Mesothelial cell of epicardium (in vitro differentiated cells): ENCODE measurements at places on chromosomes 12 and 14. TPM values are rescaled to one million over a fixed set of nuclear protein-coding genes. Genes with fewer than 3 reads are reported as not detected.

The CNTN1 gene
- 17.8 to 22.4 TPM (median 20.7 TPM) in 3 replicates for total RNA-seq

The NOS1 gene
- 0.80 to 0.95 TPM (median 0.84 TPM) in 3 replicates for total RNA-seq

The OR4K13 gene
- not detected in 3 replicates for total RNA-seq

The BHLHE41 gene
- 5.7 to 9.6 TPM (median 9.2 TPM) in 3 replicates for total RNA-seq

The C12orf50 gene
- total RNA-seq = 0.07 to 0.22 TPM (median 0.13 TPM) in 3 replicates

The CCND2 gene
- 393 to 412 TPM (median 404 TPM) in 3 replicates for total RNA-seq

The RNU4-1 gene
- total RNA-seq = 5,196 to 5,477 TPM (median 5,368 TPM) in 3 replicates

The CLEC2A gene
- total RNA-seq = 0.29 TPM in 1 of 3 replicates, not detected in the others

The NID2 gene
- 103 to 124 TPM (median 120 TPM) in 3 replicates for total RNA-seq

The FOXN4 gene
- 0.11 TPM in 1 of 3 replicates, not detected in the others for total RNA-seq

The ALG10 gene
- 13.7 to 15.1 TPM (median 13.7 TPM) in 3 replicates for total RNA-seq

The WNT1 gene
- not detected in 3 replicates for total RNA-seq

The DNAJC22 gene
- 13.2 to 15.3 TPM (median 14.4 TPM) in 3 replicates for total RNA-seq

The KRT71 gene
- total RNA-seq = not detected in 3 replicates

GRCh38 chr14:106268013-106268727, 741.8 kb downstream of the TMEM121 start:
- no peak for DNase-seq

DNA sequence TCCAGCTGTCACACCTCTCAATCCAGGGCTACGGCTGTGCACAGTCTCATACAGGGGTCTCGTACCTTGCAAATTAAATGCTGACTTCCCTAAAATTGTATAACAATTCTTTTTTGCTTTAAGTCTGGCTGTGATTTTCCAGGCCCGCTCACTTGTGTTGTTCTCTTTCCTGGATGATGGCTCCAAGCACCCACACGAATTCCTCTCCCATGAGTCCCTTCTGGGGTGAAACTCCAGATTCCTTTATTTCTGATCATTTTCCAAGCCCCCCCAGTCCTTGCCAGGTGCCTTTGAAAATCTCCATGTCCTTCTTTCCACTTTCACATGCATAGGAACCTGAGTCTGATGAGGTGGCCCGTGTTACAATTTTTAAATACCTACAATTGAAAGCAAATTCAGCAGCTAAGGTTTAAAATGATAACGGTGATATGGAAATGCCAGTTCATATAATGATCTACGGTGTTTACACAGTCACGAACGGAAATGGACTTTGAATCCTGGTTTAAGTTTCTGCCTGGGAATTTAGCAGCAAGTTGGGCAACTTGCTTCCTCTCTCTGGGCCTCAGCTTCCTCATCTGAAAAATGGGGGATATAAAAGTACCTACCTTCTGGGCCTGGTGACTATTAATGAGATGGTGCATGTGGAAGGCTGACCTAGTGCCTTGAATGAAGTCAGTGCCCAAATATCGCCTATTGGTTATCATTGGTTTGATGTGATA, 85.5 kb downstream of the STAB2 start:
- no peak for DNase-seq

GRCh38 chr12:3603576-3603975, 112.6 kb downstream of the PRMT8 start:
- DNase-seq = no peak

DNA sequence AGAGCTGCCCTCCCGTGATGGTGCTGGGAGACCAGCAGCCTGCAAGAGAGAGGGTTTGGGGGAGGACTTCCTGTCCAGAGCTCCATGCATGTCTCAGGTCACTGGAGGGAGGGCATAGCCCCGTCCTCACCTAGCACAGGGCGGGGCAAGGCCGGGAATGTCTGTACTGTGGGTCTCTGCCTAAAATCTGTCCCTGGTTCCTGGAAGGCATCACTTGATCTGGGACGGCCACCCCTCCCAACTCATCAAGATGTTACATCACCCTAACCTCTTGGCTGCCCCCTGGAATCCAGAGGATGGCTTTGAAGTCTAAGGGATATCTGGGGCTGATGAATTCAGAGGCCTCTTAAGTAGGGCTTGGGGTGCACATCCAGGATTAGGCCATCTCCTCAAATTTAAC, 37.0 kb upstream of the MEG3 start:
- DNase-seq = no peak

- DNase-seq = no peak
These were observed 47.4 kb downstream of the STX2 start for GRCh38 chr12:130791629-130792028.

DNA sequence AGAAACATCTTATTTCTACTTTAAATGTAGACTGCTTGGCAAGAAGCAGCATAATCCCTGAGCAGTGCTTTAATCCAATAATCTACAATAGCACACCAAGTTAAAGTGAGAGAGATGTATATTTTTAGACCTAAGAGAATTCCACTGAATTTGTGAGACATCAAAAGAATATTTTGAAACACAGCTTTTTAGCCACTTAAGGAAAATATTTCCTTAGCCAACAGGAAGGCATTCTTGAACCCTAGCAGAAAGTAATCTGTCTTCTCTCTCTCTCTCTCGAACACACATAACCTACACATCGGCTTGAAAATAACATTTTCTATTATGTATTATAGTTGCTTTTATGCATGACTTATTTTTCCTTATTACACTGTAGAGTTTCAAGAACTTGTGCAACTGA, 34.0 kb downstream of the KITLG start:
- DNase-seq = no peak

- no peak for DNase-seq
These were observed 58.8 kb upstream of the STRN3 start for GRCh38 chr14:31085027-31085426.

DNA sequence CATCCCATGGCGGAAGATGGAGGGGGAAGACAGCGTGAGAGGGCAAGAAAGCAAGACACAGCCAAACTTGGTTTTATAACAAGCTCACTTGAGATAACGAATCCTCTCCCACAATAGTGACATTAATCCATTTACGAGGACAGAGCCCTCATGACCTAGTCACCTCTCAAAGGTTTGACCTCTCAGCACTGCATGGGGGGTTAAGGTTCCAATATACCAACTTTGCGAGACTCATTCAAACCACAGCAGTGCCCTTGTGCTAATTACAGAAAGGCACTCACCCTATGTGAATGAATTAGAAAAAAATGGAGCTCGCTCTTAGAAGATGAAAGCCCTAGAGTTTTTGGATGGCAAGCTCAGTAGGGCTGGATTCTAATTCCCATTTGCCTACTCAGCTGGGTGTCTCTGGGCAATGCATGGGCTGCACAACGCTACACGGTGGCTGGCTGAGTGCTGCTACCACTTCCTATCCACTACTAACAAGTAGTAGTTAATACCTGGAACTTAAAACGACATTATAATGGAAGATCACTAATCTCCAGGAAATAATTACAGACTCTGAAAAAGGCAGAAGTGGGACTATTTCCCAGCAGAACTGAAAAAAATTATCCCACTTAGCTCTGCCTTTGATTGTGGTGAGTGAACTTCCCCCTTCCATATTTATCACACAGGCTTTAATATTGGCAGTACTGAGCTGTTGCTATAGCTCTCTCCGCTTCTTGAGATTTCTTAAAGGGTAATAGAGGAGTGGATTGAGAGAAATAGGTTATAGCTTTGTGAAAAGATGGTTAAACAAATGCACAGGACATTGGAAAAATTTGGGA, 27.5 kb downstream of the TESPA1 start:
- no peak for DNase-seq

GRCh38 chr14:80003138-80003537, 208.2 kb downstream of the DIO2 start:
- DNase-seq = no peak

GRCh38 chr12:110548678-110549077, 34.4 kb downstream of the PPTC7 start:
- no peak for DNase-seq

DNA sequence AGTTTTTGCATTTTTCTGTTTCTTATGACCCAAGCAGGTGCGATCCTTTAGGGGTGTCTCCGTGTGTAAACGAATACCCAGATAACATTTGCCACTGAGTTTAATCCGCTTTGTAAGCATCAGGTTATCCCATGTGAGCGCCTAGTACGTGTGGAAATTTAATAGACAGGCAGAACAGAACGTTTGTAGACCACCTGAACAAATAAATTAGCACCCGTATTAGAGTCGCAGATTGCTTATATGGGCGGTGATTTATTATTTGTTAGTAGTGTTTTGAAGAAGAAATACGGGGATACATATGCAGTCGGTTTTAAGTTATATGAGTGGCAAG, 325 bp downstream of the C12orf60 start:
- DNase-seq = no peak

DNA sequence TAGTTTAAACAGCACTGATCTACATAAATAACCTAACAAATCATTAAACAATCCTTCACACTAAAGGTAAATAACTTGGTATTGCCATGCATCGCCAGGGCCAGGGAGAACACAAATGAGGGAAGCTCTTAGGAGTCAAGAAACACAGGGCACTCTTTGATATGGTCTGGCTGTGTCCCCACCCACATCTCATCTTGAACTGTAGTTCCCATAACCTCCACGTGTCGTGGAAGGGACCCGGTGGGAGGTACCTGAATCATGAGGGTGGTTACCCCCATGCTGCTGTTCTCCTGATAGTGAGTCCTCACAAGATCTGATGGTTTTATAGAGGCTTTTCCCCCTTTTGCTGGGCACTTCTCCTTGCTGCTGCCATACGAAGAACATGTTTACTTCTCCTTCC, 17.3 kb downstream of the TMEM132D start:
- no peak for DNase-seq

GRCh38 chr14:45743884-45744283, 490.9 kb upstream of the MIS18BP1 start:
- DNase-seq = no peak

DNA sequence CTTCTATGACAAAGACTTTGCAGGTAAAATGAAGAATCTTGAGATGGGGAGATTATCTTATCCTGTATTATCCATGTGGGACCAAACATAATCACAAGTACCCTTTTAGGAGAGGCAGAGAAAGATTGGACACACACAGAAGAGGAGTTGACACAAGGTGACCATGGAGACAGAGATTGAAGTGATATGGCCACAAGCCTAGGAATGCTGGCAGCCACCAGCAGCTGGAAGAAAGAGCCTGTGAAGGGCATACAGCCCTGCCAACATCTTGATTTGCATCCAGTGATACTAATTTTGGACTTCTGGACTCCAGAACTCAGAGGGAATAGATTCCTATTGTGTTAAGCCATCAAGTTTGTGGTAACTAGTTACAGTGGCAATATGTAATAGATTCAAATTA, 78.1 kb downstream of the RPS29 start:
- DNase-seq = no peak

- DNase-seq = no peak
These were observed 41.1 kb downstream of the GRIP1 start for GRCh38 chr12:66637699-66638301.

DNA sequence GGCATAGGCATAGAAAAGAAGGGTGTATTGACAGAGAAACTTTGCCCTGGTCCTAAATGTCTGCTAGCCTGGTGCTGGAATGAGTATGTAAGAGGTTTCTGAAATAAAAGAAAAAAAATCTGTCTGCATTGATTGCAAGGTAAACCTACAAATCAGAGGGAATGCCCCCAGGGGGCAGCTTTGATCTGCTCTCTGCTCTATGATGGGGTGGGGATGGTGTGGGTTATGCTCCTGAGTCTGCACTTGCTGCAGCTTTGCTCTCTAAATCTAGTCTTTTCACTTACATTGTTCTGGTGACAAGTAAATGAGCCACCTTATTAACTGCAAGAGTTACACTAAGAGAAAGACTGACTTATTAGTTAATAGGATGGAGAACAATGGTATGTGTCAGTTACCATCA, 468.4 kb upstream of the STXBP6 start:
- no peak for DNase-seq

DNA sequence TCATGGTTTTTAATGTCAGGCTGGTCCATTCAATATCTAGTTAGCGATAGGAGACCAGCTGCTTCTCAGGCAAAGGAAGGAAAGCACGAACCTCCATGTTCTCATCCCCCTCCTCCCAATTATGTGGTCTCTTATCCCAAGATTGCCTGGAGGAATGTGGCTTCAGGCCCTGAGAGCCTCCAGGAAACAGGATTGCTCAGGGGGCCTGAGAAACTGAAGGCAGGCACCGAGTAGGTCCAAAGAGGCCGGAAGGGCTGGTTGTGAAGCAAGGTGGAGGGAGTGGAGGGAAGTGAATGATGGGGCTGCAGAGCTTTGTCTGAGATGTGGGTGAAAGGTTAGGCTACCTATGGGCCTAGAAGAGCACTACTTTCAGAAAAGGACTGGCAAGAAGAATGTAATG, 188.2 kb upstream of the DDHD1 start:
- DNase-seq = no peak

- no peak for DNase-seq
These were observed 12.7 kb downstream of the TPCN1 start for GRCh38 chr12:113233967-113234366.

DNA sequence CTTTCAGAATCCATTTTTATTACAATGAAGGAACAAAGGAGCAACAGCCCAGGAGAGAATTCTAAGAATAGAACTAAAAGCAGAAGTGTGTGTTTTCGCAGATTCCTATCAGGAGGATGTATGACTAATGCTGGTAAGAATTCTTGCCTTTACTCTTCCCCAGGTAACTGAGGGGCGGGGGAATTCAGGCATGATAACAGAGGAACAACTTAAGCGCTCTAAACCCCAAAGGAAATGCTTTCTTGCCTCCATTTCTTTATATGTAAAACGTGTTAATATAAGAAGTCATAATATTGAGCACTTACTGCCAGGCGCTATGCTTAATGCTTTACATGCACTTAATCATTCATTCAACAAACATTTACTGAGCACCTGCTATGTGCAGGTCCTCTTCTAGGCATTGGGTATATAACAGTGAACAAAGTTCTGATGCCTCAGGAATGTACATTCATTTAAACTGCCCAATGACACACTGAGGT, 4.5 kb downstream of the HCAR1 start:
- no peak for DNase-seq

DNA sequence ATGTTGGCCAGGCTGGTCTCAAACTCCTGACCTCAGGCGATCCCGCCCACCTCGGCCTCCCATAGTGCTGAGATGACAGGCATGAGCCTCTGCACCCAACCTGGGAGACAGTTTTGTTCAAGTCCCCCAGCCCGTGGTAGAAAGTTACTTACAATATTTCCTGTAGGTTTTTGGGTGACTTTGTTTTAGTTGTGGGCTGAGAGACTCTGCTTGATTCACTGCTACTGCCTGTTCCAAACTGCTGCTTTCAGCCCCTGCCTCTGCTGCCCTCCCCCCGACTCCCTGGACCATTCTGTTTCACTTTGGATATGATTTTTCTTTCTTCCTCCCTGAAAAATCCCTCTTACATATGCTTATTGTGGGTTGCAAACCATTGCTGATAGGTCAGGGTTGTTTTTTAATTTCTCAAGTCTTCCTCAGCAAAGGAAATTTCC, 13.4 kb upstream of the PCNX1 start:
- no peak for DNase-seq

DNA sequence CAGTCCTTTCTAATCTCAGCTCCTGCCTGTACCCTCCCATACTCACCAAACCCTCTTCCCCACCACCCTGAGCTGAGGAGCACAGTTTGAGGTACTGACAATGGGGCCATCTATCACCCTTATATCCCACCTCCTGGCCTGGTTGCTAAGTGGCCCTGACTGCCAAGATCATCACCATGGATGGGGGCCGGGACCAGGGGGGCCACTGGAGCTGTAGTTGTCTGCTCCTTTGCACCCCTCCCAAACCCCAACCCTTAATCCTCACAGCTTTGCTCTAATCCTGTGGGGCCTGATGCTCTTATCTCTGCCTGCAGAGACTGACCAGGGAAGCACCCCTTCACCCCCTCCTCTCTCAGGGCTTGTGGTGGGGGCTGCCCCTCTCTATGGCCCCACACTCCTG, 395 bp upstream of the GNB3 start:
- DNase-seq = no peak

- no peak for DNase-seq
These were observed 49.3 kb downstream of the SLC25A21 start for GRCh38 chr14:37122919-37123639.
